ENCODE measurements at places on chromosomes 3 and 15. TPM values are rescaled to one million over a fixed set of nuclear protein-coding genes. Genes with fewer than 3 reads are reported as not detected.

GRCh38 chr15:69338535-69339213 is 40.0 kb downstream of the PAQR5 start:
- no peak for DNase-seq

GRCh38 chr3:45497963-45498362 is 96.6 kb upstream of the LIMD1 start:
- DNase-seq, result no peak

The CHRNA7 gene
- polyA plus RNA-seq, result 1.5 TPM

DNA sequence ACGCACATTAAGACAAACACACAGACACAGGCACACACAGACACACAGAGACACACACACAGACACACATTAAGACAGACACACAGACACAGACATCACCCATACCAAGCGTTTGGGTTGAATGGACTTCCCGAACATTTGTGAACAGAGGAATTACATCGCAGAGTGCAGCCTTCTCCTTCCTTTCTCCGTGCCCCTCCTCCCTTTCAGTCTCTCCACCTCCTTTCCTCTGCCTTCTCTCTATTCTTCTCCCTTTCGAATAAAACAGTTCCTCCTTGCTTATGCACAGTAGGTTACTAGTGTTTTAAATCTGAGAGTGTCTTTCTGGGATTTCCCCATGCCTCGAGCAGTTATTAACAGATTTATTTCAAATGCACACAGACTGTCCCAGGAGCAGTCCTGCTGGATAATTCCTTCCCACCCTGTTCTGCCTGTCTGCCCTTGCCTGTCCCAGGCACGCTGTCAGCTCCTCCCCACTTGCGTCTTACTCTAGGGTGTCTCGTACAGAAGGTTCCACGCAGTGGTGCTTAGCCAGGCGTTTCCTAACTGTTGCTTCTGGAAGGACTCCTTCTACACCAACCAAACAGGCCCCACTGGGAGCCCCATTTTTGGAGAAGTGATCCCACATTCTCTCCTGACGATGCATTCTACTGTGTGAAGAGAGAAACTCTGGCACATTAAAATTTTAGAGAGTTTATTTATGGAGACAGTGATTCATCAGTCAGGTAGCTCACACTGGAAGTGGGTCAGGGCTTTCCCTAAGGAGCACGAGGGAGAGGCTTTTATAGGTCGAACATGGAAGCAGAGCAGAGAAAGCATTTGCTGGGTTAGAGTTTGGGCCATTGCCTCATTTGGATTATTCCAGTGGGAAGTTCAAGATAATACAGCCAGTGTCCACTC is 163.8 kb downstream of the SV2B start:
- DNase-seq, result no peak

DNA sequence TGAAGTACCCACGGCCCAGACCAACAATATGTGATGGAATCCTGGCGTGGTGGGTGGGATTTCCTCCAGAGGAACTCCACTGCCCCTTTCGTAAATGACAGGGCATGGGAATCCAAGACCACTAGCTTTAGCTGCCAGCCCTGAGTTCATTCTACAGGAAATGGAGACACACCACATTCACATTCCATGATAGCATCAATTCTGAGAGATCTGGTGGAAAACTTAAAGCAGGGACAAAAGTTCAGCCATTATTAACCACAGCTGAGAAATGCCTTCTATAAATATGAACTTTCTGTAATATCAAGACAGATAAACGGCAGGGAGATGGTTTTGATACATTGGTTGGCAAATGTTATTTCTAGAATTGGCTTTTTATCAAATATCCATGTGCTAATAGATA is 98.2 kb downstream of the FBN1 start:
- no peak for DNase-seq

- no peak for DNase-seq
These were observed 24.4 kb upstream of the RAP2B start for GRCh38 chr3:153137626-153138025.

The CPOX gene
- polyA plus RNA-seq, result 22.1 TPM

DNA sequence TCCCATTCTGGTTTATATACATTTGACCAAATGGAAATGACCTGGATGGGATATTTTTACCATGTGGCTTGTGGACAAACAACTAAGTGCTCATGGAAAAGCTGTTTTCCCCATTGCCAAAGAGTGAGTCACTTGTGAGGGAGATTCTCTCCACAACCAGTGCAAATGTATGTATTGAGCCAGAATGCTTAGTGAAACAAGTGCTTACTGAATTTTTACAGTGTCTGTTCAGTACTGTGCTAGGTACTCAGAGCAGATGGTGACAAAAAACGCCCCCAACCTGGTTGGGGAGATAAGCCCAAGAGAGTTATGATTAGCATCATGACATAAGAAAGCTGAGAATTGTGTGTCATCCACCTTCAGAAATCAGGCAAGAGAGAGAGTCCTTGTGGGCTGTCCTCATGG is 2.3 kb downstream of the CHP1 start:
- no peak for DNase-seq

The ETFA gene
- 235 TPM for polyA plus RNA-seq

The MOBP gene
- not detected for polyA plus RNA-seq

DNA sequence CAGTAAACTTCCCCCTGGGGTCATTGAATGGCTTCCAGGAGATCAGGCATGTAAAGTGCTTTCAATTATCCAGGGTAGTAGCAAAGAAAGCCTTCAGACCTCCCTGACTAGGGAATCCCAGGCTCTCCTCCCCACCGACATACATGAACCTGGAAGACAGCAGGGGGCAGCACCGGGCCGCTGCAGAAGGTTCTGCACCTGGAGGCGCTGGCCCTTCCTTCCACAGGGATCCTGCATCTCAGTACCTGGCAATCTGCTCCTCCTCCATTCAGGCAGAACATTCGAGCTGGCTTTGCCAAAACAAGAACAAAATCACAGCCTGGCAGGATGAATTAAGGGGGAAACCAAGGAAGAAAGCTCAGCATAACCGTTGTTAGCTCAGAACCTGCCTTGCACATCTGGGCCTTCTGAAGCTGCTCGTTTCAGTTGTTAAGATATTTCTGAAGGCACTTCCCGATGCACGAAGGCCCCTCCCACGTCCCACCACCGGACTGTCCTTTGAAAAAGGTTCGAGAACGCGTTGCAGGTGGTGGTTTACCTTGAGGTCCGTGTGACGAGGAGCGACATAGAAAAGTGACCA is 237.7 kb downstream of the SLCO3A1 start:
- DNase-seq, result peak; percentile 46

All from A549 (cell line).